Bronchial epithelial cell (primary cell): ENCODE measurements at places on chromosomes 1 and 21.

DNA sequence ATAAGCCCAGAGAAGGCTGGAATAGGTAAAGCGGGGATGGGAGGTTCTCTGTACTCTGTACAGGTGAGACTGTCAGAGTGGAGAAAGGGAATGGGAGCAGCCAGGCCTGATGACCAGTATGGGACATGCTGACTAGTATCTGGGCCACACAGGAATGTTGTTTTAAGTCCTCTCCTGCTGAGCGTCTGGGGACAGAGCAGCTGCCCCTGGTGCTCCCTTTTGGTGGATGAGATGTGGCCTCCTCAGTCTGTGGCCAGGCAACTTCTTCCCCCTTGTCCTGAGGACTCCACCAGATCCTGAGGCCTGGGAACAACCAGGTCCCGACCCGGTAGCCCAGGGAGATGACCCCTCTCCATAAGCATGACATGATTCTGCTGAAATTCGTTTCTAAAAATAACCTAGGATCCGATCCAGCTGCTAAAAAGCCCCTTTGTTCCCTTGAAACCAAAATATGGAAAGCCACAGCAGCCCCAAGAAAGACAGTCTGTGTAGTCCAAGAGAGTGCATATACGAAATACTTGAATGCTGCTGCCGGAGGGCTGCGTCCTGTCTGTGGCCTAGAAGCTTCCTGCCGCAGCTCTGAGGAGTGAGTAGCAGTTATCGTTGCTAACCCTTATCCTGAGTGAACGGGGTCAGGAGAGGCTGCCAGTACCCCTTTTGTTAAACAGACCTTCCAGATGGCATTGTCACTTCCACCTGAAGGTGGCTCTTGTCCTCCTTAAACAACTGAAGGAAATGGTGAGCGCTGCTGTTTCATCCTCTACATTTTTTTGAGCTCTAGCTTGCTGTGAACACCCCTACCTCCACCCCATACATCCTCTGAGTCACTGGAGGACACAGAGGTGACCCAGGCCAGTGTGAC, 47.1 kb downstream of the ATP2B4 start:
- DNase-seq = peak; percentile 93

- DNase-seq = no peak
These were observed 240.6 kb downstream of the PTBP2 start for GRCh38 chr1:96962216-96962615.

- no peak for DNase-seq
These were observed 172.7 kb downstream of the NPHP4 start for GRCh38 chr1:5819391-5820025.

DNA sequence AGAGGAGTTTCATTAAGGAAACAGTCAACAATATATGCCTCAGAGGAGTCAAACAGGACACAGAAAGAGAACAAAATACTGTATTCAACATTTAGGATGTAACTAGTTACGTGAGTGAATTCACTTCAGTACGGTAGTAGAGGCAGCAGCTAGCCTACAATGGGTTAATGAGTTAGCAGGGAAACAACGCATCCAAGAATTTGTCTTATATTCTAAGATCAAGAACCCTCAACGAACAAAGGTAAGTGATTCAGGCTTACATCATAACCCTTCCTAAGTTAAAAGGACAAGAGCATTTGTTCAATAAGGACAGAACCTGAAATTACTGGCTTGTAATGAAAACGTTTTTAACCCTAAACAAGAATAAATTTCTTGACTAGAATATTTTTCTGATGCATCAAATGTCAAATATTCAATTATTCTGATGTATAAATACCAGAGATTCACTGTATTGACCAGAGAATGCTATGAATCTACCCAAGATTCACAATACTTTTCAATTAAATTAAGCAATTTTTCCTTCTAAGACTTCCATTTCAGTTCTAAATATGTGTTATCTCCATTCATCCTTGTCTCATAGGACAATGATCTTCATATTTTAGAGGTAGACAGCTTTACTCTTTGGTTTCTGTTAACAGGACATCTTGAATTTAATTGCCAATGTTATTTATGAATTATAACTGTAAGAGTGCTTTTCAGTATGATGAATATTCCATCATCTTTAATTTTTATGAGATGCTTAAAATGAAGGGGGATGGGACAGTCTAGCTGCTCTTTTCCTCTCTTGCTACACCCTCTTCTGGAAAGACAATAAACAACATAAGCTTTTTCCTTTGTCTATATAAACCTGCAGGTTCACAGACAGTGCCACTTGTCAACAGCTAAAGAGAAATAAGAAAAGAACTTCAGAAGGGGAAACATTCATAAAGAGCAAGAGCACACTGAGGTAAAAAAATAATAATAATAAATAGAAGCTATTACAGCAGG, 209.5 kb downstream of the SMYD3 start:
- DNase-seq = peak; percentile 85

GRCh38 chr1:187091666-187092065, 262.9 kb downstream of the PLA2G4A start:
- DNase-seq = peak; percentile 31

- peak; percentile 5 for DNase-seq
These were observed 30.3 kb downstream of the SLC45A1 start for GRCh38 chr1:8348047-8348776.

DNA sequence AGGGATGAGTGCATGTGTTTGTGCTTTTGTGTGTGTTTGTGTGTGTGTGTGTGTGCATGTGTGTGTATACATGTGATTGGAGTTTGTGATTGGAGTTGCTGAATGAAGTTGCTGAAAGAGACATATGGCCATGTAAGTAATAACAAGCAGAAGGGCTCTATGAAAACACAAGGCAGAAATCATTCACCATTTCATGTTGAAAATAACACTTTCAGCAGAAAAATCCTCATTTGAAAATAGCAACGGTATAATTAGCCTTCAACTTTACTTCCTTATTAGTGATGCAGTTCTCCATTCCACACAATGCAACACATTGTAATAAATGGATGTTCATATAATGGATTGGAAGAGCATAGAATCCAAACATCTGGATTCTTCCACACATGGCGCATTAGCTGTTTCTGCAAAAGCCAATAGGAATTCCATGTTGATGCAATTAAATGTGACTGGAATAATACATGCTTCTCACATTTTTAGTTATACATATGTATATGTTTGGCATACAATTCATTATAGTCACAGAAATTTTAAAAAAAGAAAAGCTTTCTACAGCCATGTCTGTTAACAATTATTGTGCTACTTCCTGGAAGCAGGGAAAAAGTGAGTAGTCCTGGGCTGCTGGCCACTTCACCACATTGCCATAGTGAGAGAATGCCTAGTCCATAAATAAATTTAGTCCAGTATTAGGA, 538.0 kb downstream of the LTN1 start:
- DNase-seq = no peak

DNA sequence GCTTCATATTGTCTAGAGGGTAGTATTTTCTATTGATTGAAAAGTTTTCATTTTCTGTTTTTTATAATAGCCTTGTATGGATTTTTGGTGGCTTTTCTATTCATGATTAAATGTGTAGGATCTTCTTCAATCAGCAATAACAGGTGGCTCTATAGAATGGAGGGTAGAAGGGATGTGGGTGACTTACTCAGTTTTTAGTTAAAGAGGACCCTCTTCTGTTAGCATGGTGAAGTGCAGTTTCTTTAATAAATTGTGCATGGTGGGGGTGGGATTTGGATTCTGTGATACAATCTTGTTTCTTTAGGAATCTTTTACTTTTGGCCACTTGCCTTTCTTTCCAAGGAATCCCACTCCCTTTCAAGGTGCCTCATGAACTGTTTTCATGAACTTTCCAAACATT, 64.7 kb downstream of the SLC35A3 start:
- DNase-seq = peak; percentile 18

GRCh38 chr1:204162494-204163074, 3.6 kb downstream of the REN start:
- peak; percentile 72 for DNase-seq

GRCh38 chr1:245707941-245708340, 553.2 kb downstream of the KIF26B start:
- DNase-seq = no peak

- no peak for DNase-seq
These were observed 16.2 kb downstream of the PTGER3 start for GRCh38 chr1:71031426-71031825.

- DNase-seq = no peak
These were observed 480.2 kb downstream of the AMY1C start for GRCh38 chr1:104229860-104230259.

- peak; percentile 97 for DNase-seq
These were observed 9.4 kb downstream of the ZCCHC17 start for GRCh38 chr1:31306278-31306677.

DNA sequence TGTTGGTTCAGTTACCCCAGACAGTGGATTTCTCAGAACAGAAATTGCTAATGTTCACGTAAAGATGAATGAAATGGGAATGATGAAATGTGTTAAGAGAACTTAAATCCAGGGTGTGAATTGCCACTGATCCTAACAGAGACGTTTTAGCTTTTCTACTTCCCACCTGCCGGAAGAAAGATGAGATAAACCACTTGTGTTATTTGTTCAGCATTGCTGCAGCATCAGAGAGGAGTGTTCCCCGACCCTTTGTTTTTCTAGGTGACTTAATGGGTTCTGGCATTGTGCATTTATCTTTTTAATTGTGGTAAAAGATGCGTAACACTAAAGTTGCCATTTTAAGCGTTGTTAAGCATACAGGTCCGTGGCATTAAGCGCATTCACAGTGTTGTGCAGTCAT, 122.3 kb downstream of the GALNT2 start:
- DNase-seq = no peak

GRCh38 chr21:26513212-26513611, 59.9 kb downstream of the CYYR1 start:
- DNase-seq = peak; percentile 56

- peak; percentile 66 for DNase-seq
These were observed 59.8 kb downstream of the XCL1 start for GRCh38 chr1:168636200-168636599.

GRCh38 chr1:97033949-97034348, 312.4 kb downstream of the PTBP2 start:
- no peak for DNase-seq

DNA sequence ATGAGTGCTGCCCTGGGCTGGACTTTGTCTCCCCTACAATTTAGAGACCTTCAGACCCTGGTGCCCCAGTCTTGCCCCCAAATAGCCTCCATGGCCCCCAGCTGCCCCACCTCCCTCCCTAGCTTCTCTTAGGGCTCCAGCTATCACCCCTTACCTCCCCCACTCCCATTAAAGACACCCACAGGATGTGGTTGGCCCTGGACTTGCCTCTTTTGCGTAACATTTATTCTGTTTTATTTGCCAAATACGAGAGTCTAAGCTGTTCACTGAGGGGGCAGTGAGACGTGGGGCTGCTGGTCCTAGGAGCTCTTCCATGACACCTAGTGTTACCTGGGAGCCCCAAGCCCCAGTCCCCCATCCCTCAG, 4.5 kb downstream of the ZC3H12A start:
- DNase-seq = peak; percentile 65

DNA sequence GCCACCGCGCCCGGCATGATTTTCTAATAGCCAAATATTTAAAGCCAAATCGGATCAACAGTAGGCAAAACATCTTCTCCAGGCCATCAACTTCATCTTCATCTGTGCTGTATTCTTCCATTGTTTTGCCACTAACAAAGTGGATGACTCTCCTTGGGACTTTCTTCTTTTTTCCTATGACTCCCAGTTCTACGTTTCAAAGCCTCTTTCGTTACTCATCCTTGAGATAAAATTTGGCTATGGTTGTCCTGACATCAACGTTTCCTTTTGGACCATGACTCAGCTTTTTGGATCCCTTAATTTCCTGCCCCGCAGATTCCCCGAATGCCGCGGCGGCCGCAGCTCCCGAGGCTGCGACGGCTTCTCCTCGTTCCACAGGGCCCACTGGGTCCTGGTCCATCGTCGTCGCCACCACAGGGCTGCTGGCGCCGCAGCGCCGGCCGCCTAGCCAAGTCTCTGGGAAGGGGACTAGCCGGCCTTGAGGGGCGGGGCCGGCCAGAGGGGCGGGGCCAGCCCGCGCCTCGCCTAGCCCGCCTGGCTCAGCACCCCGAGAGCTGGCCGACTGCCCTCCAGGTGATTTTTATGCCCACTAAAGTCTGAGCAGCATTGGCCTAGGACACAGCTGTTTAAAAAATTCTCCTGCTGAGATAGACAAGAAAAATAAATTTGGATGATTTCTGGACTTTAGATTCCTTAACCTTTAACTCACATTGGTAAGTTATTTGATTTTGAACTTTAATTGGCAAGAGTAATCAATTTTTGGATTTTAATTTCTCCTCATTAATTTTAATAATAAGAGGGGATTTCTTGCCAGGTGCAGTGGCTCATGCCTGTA, 93.9 kb downstream of the ADCY10 start:
- peak; percentile 87 for DNase-seq

GRCh38 chr1:182281541-182281940, 110.0 kb downstream of the GLUL start:
- no peak for DNase-seq

DNA sequence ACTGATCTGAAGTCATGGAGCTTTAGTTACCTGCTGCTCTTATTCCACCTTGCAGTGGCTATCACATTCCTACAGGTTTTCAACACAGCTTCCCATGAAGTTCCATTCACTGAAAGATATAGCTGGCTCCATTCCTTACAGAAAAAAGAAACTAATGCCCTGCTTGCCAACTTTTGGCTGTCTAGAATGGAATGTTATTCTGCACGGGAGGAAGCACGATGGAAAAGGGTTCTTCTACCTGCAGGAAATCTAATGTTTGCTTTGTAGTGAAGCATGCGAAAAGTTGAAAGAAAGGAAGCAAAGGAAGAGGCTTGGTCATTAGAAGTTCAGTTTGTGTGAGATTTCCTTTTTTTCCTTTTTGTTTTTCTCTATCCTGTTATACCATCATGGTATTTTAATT, 32.6 kb downstream of the GIPC2 start:
- DNase-seq = no peak

DNA sequence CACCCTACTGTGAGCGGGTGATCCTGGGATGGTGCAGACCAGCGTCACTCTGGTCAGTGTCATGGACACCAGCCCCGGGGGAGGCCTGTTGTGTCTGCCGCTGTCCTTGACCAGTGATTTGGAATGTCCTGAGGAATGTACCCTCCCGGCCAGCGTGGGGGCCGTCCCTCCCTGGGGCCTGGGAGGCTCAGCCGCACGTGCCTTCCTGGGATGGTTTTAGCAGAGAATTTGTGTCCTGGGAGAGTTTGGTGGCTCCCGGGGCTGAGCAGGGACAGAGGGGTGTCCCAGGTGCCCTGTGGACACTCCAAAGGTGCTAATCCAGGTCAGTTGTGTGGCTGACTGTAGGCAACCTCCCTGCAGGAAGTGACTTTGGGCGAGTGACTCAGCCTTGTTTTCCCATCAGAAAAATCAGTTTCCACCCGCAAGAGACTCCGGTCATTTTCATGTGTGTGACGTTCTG, 6.2 kb downstream of the ARHGEF16 start:
- DNase-seq = peak; percentile 33

DNA sequence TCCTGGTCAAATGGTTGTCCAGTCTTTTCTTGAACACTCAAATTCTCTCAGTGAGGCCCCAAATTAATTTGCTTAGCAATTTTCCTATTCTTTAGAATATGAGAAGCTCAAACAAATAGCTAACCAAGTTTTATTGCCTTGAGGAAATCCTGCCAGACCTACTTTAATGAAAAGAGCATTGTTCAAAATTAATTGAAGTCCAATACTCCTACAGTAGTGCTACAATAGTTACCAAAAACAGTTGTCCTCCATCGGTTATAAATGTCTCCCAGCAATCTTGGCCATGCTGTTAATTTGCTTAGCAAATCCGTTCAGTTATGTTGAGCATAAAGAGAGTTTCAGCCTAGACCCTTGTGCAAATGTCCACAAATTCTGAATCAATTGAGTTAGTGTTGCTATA, 112.9 kb downstream of the MAB21L3 start:
- no peak for DNase-seq
